ENCODE measurements at places on chromosomes 11 and 22.
A peak's percentile ranks its signal among the peaks of the same experiment; 100 is the strongest.

DNA sequence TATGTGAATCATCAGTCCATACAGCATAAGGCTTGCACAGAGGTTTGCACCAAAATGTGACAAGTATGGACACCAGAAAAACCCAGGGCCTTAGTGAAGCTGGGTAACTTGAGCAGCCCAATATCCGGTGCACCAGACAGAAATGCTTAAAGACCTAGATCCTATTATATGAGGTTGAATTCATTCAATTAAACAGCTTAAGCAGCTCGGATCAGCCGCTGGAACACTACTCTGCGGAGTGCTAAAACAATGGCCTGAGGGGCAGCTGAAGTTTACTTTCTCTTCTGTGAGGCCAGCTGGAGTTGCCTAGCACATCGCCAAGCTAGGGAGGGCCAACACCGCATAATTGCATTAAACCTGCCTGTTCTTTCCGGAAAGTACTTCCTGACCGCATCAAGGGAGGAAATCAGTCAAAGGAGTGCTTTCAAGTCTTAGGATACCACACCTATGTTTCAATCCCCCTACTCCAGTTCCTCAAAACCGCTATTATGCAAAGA, 17.0 kb upstream of the FAM181B start:
- no peak for DNase-seq

GRCh38 chr11:65873318-65874156, 937 bp upstream of the EFEMP2 start:
- DNase-seq, result peak; percentile 69

DNA sequence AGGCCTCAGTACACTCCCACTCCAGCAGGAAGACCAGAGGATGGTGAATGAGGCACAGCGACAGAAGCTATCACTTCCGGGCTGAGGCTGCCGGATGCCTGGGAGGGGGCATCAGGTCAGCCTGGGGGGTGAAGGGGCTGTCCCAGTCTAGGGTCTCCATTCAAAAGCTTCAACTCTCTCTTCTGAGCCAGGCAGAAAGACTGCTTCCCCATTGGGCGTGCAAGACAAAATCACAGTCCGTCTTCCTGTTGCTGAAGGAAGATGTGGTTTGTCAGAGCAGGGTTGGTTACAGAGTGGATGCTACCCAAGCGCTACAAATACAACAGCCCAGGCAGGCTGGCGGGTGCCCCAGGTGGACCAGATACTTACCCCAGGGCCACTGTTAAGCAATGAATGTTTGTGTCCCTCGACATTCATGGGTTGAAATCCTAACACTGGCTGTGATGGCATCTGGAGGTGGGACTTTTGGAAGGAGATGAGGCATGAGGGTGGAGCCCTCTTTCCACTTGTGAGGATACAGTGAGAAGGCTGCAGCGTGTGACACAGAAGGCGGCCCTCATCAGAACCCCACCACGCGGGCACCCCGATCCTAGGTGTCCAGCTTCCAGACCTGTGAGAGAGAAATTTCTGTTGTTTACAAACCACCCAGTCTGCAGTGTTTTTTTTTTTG, 12.0 kb downstream of the UPK3A start:
- no peak for DNase-seq

GRCh38 chr11:35302398-35302797, 117.0 kb downstream of the SLC1A2 start:
- no peak for DNase-seq

- no peak for DNase-seq
These were observed 9.1 kb downstream of the DCPS start for GRCh38 chr11:126312961-126313360.

DNA sequence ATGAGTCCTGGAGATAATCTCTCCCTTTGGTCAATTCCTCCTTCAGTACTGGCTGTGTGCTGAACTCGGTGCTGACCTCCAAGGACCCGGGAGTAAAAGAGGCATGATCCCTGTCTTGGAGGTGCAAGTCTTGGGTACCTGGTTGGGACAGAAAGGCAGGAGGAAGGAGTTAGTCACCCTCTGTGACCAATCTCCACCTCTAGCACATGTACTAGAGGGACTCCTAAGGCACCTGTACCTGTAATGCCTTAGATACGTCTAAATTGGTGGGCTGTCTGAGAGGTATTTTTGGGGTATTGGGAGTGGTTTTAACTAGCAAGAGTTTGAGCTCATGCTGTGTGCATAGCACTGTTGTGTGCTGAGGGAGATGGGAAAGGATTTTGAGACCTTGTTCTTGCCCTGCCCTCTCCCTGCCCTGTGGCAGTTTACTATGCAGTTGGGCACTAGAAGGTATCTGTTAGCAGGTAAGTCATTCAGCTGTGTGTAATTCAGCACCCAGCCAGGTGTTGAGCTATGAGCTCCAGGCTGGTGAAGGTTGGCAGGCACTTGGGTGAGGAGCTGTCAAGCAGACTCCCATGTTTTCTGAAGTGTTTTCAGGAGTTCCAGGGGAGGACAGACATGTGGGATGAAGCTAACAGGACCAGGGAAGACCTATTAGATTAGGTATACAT, 2.5 kb downstream of the PANX1 start:
- no peak for DNase-seq

GRCh38 chr11:131025421-131026125, 109.3 kb upstream of the SNX19 start:
- no peak for DNase-seq

GRCh38 chr11:94722735-94723134, 45.4 kb upstream of the AMOTL1 start:
- no peak for DNase-seq

- DNase-seq, result no peak
These were observed 619.9 kb downstream of the TBC1D22A start for GRCh38 chr22:47382164-47382890.

GRCh38 chr11:61659413-61660196, 20.6 kb upstream of the DAGLA start:
- no peak for DNase-seq

DNA sequence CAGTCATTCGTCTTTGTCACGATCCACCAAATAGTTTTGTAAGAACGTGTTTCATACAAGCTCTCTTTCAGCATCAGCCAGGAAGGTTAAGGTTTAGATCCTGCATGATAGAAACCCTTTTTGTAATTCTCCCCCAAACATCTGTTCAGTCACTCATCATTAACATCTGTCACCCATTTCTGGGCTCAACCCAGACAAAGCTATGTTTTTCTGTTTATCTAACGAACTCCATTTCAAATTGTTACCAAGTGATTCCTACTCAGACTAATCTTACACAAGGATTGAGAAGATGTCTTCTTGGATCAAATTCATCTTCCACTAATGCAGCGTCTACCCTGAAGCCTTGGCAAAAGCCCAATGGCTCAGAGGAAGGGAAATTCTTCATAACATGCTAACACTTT, 58.8 kb downstream of the FZD4 start:
- DNase-seq, result no peak

DNA sequence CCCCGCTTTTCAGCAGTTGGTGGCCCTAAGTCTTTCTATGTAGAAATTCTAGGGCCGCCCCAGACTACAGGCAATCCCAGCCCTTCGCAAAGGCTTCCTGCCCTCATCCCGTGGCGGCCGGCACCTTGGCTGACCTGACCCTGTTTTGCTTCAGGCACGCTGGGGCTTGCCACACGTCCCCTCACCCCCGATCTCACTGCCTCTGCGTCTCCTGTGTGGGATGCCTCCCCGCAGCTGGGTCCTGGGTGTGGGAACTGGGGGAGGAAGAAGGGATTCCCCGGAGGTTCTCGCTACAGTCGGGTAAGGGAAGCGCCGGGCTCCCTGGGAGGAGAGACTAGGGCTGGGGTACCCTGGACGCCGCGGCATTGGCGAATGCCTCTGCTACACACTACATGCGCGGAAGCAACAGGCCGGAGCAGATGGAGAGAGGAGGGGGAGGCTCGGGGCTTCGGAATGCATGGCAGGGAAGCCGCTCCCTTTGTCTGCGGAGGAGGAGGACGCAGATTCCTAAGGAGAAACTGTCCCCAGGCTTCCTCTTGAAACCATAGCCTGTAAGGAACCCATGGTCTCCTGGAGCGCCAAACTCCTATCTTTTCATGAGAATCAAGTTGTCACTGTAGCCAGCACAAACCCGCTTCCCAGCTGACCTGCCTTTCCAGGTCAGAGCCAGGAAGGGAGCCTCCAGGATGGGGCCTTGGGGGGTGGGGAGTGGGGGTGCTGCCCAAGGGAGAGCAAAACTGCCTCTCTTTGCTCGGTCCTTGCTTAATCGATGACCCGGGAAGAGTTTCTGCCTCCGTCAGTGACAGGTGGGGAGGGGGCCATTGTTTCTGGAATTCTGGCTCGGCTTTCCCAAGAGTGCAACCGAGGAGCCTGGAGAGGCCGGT, 1.4 kb downstream of the DTX4 start:
- DNase-seq, result no peak

GRCh38 chr22:29609139-29609538, 5.7 kb downstream of the NF2 start:
- DNase-seq, result no peak

- no peak for DNase-seq
These were observed 6.3 kb upstream of the SAMM50 start for GRCh38 chr22:43948836-43949406.

DNA sequence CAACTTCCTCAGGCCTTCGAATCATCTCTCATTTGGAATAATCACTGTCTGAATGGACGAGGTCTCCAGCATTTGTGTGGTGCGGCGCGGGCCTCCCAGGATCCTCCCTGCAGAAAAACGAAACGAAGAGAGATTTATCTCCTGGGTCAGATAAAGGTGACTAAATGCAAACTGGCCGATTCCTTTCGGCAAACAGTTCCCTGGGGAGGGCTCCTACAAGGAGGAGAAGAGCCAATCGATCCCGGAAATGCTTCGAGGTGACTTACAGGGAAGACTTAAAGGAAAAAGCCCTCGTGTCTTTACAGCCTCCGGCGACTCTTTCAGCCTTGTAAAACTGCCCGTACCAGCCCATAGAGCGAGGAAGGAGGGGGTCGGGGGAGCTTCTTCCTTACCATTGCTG, 126.5 kb downstream of the MIAT start:
- no peak for DNase-seq

DNA sequence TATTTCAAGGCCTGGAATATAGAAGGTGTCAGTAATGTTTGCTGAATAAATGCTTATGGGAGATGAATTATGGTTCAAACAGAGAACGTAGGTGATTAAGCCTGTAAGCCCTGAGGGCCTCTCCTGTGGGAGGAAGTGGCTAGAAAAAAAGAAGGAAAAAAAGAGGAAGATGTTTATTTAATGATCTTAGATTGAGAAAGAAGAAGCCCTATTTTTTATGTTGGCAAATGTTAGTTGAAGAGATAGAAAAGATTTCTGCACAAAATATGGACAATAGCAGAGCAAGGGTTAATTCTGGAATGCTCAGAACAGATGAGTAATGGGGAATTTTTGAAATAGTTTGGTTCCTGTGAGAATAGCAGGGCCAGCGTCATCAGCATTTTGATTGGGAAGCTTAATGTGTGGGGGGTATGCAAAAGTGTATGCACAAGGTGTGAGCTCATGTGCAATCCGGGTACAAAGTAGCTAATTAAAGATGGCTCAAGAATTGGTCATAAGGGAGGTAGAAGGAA, 95.7 kb downstream of the TEAD1 start:
- no peak for DNase-seq

DNA sequence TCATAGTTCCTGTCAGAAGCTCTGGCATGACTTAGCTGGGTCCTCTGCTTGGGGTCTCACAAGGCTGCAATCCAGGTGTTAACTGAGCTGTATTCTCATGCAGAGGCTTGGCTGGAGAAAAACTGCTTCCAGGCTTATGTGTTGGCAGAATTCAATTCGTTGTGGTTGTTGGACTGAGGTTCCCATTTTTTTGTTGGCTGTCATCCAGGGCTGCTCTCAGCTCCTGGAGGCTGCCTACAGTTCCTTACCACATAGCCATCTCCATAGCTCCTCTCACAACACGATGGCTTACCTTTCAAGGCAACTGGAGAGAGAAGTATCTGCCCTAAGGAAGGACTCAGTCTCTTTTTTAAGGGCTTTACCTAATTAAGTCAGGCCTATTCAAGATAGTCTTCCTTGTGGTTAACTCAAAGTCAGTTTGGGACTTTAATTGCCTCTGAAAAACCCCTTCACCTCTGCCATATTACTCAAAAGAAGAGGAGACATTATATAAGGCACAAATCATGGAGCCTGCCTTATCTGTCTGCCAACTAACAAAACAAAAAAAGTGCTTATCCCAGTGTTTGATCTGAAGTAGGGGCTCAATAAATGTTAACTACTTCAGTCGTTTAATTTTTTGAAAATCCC, 35.2 kb downstream of the OR2AG2 start:
- DNase-seq, result no peak

DNA sequence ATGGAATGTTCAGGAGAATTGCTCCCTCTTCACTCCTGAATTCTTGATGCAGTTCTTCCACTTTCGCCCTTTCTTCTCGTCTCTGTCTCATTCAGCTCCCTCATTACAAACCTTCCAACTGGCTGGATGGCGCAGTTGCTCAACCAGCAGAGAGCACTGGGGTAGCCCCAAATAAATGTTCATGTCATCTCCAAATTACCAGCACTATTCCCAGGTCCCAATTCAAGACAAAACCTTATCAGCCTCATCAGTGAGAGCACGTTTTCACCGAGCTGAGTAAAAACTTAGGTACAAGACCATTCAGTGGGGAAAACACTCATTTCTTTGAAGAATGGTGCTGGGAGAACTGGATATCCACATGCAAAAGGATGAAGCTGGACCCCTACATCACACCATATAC, 120.0 kb downstream of the MED15 start:
- DNase-seq, result no peak

GRCh38 chr22:45678961-45679912, 7.6 kb downstream of the ATXN10 start:
- DNase-seq, result peak; percentile 18

GRCh38 chr11:122796128-122796717, 42.1 kb upstream of the CRTAM start:
- no peak for DNase-seq

- no peak for DNase-seq
These were observed 45.6 kb downstream of the SMCO4 start for GRCh38 chr11:93497596-93497995.

DNA sequence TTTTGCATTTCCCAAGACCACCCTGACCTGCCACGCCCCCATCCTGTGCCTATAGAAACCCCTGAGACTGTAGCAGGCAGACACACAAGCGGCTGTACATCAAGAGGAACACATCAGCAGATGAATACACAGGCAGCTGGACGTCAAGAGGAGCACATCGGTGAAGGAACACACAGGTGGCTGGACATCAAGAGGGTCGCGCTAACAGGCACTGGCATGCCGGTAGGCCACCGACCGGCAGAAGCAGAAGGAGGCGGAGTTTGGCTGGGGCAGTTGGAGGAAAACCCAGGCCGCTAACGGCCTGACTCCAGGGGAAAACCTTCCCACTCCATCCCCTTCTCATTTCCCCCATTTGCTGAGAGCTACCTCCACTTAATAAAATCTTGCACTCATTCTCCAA, 5.4 kb upstream of the IPO7 start:
- no peak for DNase-seq

GRCh38 chr11:33248416-33248971, 8.7 kb upstream of the HIPK3 start:
- DNase-seq, result no peak

DNA sequence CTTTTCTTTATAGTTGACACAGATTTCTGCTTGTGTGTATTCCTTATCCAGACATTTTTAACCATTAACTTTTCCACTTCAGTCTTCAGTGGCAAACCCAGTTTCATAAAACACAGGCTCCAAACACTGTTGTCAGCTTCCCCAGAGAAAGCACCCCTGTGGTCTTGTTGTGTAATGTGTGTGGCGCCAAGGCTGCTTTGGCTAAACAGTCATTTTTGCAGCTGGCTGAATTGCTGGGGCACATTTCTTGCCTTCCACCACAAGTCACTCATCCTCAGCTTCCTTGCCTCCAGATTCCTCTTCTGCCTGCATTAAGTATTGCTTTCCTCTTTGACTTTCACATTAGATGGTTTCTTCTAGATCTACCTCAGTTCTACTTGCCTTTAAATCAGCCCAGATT, 40.5 kb downstream of the ARHGAP1 start:
- DNase-seq, result no peak

All from NCI-H1694 treated with DMSO at 0.1 percent for 48 hours (cell line).